Pancreas (tissue), 10 donors: ENCODE measurements at places on chromosomes 6 and 20.

GRCh38 chr6:108368431-108369030, 73.7 kb downstream of the AFG1L start:
- no peak for DNase-seq

GRCh38 chr6:13715444-13715883, 3.8 kb upstream of the RANBP9 start:
- no peak for DNase-seq

DNA sequence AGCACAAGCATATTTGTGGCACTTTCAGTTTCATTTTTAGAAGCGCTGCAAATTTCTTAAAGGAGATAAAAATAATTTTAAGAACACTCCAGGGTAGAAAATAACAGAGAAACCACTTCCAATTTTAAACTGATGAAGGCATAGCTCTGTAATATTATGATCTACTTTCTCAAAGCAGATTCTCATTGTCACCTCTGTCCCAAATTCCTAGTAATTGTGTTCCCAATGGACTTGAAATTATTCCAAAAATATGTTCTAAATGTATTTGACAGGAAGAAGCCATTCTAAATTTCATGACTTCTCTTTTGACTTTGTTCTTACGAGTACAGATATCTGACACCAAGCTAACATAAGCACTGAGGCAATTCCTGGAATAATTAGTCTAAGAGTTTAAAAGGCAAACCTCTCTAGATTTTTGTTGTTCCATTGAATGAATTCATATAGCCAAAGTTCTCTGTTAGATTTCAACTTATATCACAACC, 140.2 kb upstream of the CARMIL1 start:
- DNase-seq: no peak

DNA sequence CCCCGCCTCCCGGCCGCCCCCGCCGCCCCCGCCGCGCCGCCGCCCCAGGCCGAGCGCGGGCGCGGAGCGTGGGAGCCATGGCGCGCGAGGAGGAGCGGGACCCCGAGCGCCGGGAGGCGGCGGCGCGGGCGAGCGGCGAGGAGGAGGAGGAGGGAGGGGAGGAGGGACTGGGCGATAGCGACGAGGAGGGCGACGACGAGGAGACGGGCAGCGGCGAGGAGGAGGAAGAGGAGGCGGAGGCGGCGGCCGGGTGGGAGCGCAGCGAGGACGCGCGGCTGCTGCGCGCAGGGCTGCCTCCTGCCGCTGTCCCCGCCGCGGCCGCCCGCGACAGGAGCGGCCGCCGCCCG, at the start of gene SLC24A3:
SLC24A3 (plus strand) TSS at position 174 of the 347 bp plus-strand sequence.
- DNase-seq: no peak

DNA sequence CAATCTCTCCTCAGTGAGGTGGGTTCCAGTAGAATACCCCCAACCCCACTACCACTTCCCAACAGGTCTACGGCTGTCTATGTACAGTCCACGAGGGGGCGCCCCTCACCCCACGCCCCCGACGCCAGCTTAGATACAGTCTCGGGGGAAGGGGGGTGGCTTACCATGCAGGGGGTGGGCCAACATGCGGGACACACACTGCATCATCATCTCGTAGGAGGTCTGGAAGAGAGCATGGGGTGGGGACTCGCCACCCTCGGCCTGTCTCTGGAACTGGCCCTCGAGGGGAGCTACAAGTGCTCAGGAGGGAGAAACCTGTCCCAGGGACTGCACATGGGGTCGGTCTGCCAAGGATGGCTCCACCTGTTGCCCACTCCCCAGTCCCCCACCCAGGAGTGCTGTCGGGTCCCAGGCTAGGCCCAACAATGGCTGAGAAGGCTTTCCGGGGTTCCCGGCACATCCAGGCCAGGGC, 8.5 kb downstream of the MTCH1 start:
- DNase-seq: no peak

GRCh38 chr6:163489584-163489983, 75.1 kb downstream of the QKI start:
- no peak for DNase-seq

DNA sequence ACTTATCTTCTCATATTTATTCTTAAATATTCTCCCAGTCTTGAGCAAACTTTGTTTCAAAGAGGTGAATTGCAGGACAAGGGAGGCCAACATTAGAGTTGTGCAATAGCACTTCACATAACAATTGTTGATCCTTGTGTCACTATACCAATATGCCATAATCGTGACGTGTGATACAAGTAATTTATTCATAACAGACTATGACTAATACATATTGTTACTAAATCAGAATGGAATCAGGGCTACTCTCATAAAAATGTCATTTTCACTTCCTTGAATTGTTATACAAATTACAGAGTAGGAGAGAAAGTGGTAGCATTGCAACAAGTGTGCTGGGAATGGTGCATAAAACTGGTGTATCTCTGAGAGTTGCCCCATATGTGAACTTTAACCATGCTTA, 37.2 kb upstream of the PLCB1 start:
- no peak for DNase-seq

DNA sequence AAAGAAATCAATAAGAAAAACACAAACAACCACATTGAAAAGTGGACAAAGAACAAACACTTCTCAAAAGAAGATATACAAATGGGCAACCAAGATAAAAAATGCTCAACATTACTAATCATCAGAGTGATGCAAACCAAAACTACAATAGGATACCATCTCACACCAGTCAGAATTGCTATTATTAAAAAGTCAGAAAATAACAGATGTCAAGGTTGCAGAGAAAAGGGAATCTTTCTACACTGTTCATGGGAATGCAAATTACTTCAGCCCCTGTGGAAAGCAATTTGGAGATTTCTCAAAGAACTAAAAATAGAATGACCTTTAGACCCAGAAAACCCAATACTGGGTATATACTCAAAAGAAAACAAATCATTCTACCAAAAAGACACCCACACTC, 29.8 kb downstream of the KIF6 start:
- DNase-seq: no peak

- DNase-seq: no peak
These were observed 26.4 kb upstream of the ADGRG6 start for GRCh38 chr6:142275236-142276006.

DNA sequence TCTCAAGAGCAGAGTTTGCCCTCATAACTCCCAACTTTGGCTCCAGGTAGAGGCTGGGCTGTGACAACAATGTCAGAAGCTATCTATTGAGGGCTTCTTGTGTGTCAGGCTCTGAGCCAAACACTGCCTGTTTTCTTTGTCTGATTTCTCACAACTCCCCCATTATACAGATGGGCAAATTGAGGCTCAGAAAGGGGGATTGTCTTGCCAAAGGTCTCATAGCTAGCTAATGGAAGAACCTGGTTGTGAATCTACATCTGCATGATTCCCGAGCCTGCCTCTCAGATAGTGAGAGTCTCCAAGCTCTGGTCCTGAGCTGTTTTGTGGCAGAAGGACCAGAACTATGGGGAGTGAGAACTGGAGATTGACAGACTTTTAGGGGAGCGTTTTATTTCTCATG, 1.4 kb downstream of the CD40 start:
- no peak for DNase-seq

- peak; percentile 34 for DNase-seq
These were observed 46.8 kb upstream of the STX16 start for GRCh38 chr20:58604128-58604881.

- DNase-seq: no peak
These were observed 2.4 kb downstream of the LTB start for GRCh38 chr6:31579546-31580437.

DNA sequence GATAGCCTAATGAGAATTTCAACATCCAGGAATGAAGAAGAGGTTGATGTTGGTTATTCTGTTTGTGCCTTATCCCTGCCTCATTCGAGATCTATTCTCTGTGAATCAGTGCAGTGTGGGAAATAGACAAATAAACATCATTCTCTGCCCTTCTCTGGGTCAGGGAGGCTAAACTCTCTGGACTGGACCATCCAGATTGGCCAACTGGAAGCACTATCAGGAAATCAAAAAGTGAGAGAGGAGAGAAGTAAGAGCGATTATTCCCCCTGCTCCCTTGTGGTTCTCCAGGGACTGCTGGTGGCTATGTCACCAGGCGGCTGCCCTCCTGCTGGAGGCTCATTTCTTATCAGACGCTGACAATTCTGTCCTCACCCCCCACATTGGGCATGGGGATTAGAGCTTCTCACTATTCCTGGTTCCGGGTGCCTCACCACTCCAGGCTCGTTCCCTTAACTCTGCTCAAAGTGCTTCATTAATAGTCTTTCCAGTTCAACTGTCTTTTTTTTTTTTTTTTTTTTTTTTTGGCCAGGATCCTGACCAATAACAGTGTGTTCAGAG, 201.7 kb upstream of the RREB1 start:
- no peak for DNase-seq

DNA sequence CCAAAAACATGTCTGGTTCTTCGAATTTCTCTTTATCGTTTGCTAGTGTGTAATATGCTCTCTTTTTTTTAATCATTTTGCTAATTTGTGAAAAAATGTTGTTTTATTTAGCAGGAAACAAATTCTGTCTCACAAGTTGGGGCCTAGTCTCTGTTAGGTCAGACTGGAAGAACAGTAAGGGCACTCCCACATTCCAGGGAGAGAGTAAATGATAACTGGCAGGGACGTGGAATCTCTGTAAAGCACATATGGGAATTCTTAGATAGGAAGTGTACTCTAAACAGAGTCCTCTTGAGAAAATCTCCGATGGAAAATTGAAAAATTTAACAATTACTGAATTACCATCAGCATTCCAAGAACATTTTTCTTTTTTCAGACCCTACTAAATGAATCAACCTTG, 16.4 kb upstream of the CCDC28A start:
- no peak for DNase-seq

DNA sequence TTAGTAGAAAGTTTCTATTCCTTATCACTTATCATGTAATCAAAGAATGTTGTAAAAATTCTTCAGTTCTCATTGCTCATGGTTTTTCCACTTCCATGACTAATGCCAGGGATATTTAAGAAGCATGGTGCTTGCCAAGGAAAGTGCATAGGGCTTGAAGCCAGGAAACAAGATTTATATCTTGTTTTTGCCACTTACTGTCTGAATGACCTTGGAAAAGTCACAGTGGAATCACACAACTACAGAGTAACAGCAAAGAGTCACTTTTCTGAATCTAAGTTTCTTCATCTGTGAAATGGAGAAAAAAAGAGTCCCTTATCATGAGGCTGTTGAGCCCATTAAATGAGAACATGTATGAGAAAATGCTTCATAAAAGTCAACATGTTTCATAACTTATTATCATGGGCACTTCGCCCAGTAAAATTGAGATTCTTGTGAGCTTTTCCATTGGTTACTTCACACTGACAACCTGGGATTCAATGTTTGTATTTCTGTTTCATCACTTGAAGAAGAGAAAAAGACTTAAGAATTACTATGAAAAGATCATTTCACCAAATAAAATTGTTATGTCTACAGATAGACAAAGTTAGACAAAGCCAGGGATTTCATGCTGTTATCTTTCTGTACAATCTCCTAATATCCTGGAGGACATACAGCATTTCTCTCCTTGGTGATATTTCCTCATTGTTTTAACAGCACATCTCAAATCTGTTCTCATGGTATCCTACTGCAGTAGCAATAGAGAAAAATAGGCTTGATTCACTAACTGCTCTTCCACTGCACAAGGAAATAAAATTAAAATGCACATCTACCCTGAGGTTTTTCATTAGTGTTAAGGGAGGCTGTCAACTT, 7.6 kb upstream of the BMP5 start:
- DNase-seq: no peak

- DNase-seq: peak; percentile 11
These were observed 41.9 kb upstream of the FERMT1 start for GRCh38 chr20:6164421-6165341.

GRCh38 chr6:143374014-143374413, 76.5 kb downstream of the ADAT2 start:
- no peak for DNase-seq

DNA sequence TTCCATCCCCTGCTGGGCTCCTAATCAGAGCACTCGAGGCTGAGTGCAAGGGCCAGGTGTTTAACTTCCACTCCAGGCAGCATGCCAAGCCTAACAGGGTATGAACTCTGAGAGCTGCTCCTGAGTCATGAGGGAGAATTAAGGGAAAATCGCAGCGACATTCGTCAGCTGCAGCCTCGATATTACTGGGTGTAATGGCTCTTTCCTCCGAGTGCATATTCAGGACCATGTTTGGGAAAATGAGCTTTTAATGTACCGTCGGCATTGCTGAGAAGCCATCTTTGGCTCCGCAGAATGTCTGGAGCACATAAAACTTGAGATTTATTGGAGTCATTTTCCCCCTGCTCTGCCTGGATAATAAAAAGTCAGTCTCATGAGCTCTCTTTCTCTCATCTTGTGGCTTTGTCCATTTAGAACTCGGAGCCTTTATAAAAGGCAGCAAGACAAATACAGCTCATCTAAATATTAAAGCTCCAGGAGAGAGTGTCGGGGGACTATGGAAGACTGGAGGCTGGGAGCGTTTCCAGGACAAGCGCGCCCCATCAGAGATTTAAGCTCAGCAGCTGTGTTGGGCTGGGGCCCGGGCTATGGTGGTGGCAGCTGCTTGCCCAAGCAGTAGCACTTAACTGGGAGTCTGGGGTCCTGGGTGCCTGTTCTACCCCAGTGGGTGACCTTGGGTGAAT, 103.7 kb downstream of the TOX2 start:
- DNase-seq: peak; percentile 59

- DNase-seq: no peak
These were observed 67.9 kb downstream of the ZHX3 start for GRCh38 chr20:41249411-41250281.

- peak; percentile 27 for DNase-seq
These were observed at the start of gene PRR18 for GRCh38 chr6:166308033-166308768. PRR18 (minus strand) TSS chr6:166308392; CDS start chr6:166308142, 250 bp downstream.

- DNase-seq: no peak
These were observed 156.9 kb downstream of the INSM1 start for GRCh38 chr20:20524756-20525155.

DNA sequence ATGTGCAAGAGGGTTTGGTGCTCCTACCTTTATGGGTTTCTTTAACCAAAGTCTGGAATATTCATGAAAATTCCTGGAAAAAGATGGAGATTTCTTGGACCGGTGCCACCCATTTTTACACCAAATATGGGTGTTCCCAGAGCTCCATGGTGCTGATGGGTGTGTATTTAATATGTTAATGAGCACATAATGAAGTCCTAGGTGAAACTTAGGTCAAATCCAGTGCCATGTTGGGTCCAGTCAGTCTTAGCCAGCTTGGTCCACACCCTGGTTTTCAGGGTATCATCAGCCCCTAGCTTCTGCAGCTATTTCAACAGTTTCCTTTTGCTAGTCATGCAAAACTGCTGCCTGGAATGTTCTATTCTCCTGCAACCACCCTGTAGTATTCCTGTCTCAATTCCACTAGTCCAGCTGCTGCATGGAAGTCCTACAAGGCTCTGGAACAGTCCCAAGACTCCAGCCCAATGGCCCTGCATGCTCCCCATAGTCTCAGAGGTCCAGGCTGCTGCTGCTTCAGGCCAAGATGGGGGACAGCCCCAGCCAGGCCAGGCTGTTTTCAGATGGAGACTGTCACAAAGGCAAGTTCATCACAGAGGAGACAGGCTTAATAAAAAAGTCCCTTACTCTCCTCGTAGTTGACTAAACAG, 31.8 kb downstream of the CST9L start:
- DNase-seq: no peak
